ENCODE measurements at places on chromosomes 6 and 20.

GRCh38 chr6:31836474-31837368, 9.2 kb downstream of the HSPA1B start:
- DNase-seq, result no peak

GRCh38 chr20:56469077-56469449, 636 bp downstream of the RTF2 start:
- DNase-seq, result no peak

GRCh38 chr20:11551479-11551878, 366.2 kb upstream of the BTBD3 start:
- no peak for DNase-seq

DNA sequence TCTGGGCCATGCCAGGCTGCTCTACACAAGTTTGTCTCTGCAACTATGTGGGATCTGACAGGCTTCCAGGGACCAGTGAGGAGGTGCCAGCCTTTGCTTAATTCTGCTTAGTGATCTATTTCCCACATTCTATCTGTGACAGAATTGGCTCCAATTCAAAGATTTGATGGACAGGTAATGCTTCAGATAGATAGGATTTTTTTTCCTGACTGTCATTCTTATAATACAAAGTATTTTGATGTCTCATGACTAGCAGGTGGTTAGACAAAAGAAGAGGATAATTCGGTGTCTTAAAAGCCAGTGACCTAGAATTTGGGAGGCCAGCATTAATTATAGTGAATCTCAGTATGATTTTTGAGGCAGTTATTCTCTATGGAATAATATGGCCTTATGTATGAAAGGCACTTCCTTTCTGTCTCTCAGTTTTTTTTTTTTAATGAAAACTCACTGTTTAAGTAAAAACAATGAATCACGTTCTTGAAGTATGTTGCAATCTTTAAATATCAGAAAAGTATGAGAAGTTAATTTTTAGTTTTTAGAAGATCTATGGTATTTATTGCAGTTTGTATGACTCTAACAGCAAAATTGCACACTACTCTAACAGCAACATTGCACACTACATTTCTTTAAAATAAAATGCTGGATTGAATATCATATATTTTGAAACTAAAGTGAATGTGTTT, 43.7 kb downstream of the TMEM200A start:
- DNase-seq, result no peak

DNA sequence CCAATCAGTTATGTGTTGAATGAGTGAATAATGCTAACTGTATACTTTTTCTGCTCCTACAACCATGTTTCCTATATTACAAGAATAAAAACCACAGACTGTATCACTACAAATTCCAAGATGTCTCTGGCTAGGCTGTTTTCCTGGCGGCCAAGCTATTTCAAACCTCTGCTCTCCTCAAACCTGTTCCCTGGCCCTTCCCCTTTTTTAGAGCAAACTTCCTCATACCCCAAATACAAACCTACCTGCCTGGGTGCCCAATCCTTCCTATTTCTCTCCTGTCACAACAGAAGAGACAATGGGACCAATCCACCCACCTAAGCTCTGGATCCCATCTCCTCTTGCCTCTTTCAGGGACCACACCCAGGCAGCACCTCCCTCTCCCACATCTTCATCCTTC, 7.5 kb downstream of the TOMM34 start:
- no peak for DNase-seq

- no peak for DNase-seq
Observed at GRCh38 chr6:56868687-56869086, 86.2 kb upstream of the BEND6 start.

GRCh38 chr20:47272893-47273590, 83.5 kb downstream of the ZMYND8 start:
- DNase-seq, result no peak

GRCh38 chr6:22284666-22285065, 12.2 kb downstream of the PRL start:
- no peak for DNase-seq

GRCh38 chr6:13400772-13401171, 72.4 kb upstream of the TBC1D7 start:
- DNase-seq, result no peak

- no peak for DNase-seq
Observed at GRCh38 chr20:35059110-35059509, 33.5 kb downstream of the TRPC4AP start.

- DNase-seq, result no peak
Observed at GRCh38 chr6:95087394-95088097, 489.8 kb upstream of the MANEA start.

DNA sequence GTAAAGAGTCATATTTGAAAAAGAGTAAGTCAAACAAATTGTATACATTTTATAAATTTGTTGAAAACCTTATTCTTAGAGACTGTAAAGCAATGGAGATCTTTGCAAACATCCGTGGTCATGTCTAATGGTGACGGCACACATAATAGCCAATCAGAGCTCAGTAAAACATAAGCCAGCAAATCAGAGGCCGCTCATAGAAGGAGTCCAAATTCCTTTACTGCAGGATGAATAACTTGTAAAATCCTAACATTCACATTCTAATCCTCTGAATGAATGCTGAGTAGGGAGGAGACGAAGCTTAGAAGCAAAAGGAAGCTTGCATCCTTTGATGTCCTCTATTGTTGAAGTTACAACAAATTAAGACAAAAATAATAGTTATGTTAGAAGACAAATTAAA, 401.7 kb downstream of the PRKN start:
- no peak for DNase-seq

GRCh38 chr20:11337361-11338130, 580.1 kb upstream of the BTBD3 start:
- DNase-seq, result no peak

DNA sequence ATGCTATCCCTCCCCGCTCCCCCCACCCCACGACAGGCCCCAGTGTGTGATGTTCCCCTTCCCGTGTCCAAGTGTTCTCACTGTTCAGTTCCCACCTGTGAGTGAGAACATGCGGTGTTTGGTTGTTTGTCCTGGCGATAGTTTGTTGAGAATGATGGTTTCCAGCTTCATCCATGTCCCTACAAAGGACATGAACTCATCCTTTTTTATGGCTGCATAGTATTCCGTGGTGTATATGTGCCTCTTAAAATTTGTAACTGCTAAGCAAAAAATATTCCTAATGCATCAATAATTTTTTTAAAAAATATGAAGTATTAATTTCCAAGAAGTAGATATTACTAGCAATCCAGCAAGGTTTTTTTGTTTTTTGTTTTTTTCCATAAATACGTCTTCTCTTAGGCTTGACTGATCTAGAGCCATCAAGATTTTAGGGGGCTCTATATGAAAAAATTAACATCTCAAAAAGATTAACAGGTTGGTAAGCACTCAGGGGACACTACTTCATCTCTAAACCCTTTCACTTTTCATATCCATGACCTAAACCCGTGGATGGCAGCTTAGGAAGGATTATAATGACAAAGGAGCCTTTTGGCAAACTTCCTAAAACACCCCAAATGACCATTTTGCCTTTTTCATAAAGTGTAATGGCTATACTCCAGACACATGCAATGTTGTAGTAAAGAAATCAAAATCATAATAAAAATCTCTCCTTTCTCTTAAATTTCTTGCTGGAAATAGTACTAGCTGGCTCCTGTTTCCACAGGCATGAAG, 14.2 kb downstream of the MAP7 start:
- DNase-seq, result no peak

DNA sequence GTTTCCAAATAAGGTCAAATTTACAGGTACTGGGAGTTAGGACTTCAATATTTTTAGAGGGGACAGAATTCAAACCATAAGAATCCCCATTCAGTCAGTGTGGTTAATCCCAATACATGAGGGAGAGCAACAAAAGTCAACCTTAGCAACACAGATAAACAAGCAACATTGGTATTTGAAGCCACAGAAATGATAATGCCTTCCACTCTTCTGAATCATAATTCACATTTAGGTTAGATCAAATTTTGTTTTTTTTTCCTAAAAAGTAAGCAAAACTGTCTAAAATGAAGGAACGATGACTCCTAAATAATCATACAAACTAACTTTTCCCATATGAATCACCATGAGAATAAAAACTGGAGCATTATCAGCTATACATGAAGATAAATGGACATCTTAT, 246.0 kb upstream of the TENT5A start:
- DNase-seq, result no peak

DNA sequence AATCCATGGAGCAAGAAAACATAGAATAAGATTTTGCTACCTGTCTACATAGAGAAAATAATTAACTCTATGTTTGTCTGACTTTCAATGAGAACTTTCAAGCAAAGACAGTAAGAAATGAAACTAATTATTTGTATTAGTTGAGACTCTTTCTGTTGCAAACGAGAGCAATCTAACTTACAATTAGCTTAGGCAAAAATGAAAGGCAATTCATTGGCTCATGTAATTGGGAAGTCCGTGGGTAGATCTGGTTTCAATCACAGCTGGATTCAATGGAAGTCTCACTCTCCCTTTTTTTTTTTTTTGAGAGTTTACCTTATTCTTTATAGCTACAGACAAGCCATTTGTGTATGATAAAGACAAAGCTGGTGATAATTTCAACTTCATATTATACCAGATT, 68.2 kb upstream of the STXBP5 start:
- no peak for DNase-seq

DNA sequence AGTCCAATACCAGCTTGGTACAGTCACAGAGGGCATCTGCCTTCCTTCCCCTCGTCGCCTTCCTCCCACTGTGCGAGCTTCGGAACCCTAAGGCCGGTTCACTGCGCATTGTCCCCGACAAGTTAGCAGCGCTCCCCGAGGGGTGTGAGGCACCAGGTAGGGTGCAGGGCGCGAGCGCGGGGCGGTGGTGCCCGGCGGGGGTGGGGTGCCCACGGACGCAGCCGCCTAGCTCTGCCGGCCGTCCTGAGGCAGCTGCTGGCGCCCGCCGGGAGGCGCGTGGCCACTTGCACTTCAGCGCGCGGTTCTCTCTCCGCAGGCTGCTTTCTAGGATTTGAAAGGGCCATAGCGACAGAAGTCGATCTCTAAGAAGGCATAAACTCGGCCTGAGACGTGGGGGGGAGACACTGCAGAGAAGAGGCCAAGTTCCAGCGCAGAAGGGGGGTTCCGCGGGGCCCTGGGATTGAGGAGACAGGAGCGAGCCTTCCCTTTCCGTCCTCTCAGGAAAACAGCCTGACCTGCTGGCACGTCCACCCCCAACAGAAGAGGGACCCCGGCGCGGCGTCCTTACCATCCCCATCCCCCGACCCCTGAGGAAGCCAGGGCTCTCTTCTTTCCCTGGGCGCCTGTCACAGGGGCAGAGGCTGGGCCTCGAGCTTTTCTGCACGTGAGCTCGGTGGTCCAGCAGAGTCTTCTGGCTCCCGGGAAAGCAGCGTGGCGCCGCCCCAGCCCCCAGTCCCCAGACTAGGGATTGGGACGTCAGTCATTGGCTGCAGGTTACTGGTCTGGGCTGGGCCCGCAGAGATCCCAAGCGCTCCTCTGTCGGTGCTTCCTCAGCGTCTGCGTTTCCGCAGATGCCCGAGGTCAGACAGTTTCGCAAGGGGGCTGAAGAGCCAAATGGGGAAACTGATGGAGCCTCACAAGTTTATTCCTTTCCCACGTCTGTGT, 15.6 kb upstream of the PRDM13 start:
- DNase-seq, result no peak

DNA sequence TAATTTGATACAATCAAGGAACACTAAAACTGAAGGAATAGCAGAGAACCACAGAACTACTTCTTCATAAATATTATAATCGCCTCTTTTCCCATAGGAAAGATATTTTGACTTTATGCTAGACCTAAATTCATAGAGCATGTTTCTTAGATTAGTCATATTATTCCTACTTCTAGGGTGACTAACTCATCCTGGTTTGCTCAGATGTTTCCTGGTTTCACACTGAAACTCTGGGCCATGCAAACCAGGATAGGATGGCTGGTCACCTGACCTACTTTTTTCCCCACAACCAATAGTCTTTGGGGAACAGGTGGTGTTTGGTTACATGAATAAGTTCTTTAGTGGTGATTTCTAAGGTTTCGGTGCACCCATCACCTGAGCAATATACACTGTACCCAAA, 42.8 kb downstream of the MMS22L start:
- DNase-seq, result no peak

- DNase-seq, result no peak
Observed at GRCh38 chr20:48189181-48189580, 403.9 kb upstream of the SULF2 start.

- no peak for DNase-seq
Observed at GRCh38 chr20:21219686-21220085, 83.4 kb upstream of the XRN2 start.

- DNase-seq, result no peak
Observed at GRCh38 chr6:10723567-10723881, 654 bp downstream of the TMEM14C start.

GRCh38 chr6:9458424-9458823, 956.5 kb downstream of the TFAP2A start:
- no peak for DNase-seq
